ENCODE measurements at places on chromosomes 3 and 15.
A peak's percentile ranks its signal among the peaks of the same experiment; 100 is the strongest.

DNA sequence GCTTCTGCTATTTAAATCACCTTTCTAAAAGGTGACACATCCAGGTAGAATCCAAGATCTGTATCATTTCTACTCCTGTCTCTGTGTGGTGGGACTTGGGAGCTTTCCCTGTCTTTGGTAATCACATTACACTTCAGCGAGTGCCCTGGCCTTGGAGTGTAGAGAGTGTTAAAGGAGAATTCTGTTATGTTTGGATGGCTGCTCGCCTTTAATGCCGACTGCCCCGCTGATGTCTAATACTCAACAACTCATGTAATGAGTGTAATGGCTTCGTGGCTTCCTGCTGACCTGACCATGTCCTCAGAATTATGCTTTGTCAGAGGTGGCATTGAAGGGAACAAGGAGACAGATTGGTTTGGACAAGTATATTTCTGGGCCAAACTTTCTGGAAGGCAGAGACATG is 66.3 kb upstream of the LRTM1 start:
- no peak for DNase-seq

DNA sequence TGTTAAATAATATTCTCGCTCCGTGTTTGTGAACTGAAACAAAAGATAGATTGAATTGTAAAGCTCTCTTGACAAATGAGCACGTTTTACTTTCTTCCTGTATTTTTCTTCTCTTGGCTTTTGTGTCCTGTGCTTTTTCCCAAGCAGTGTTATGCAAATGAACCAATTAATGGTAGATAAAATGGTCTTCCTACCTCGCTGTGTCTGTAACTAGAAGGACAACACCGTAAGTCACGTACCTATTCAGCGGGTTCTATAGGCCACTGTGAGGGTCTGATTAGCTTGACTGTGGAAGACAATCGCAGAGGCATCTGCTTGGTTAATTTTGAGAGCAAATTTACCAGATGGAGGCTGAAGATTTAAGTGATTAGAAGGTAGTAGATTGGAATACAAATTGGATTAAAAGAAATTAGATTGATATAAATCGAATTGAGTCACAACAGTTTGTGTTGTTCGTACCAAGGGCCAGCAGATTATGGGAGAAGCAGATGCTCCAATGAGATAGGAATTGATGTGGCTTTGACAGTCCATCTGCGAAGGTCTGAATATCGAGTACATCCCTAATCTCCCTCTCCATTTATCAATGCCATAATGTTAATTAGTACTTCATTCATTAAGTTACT is 40.2 kb downstream of the ROBO2 start:
- no peak for DNase-seq

- peak; percentile 45 for DNase-seq
Measured at GRCh38 chr15:99474909-99475753, 90.7 kb upstream of the MEF2A start.

DNA sequence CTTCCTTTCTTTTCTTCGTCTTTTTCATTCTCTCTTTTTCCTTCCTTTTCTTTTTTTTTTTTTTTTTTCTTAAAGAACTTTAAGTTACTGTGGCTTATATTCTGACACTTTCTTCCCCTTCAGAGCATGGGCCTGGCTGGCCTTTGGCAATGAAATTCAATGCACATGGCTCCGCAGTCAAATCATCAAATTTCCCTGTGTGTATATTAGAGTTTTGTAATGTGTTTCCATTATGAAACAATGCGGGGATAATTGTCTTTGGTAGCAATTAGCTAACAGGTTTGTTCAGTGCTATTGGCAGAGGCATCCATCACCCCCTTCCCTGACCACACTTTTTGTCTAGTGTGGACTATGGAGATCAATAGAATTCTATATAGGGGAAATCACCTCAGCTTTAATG is 80.5 kb downstream of the CDIN1 start:
- DNase-seq = no peak

DNA sequence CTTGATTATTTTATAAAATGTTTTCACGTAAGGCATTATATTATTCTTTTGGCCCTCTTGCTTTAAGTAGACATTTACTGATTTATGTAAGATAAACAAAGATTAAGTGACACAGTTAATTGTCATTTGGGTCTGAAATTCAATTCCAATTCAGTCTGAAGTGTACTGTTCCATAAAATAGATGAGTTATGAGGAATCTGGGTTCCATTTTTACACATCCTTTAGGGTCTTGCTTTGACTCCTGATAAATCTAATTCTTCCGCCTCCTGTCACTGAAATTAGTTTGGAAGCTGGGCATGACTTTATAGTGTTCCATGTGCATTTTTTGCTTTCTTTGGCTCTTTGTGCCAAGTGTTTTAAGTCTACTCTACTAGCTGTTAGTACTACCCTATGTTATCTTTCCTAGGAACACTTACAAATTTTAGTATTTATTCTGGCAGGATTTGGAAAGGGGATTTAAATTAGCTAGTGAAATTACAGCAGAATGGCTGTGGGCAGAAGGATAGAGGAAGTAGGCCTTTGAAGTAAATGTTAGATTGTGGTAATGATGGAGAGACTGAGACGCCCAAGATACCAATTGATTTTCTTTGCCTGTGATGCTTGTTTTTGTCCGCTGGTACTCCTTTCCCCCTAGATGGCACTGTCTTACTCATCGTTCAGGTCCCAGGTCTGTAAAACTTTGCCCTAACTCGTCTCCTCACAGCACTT is 14.3 kb downstream of the ARL8B start:
- no peak for DNase-seq

DNA sequence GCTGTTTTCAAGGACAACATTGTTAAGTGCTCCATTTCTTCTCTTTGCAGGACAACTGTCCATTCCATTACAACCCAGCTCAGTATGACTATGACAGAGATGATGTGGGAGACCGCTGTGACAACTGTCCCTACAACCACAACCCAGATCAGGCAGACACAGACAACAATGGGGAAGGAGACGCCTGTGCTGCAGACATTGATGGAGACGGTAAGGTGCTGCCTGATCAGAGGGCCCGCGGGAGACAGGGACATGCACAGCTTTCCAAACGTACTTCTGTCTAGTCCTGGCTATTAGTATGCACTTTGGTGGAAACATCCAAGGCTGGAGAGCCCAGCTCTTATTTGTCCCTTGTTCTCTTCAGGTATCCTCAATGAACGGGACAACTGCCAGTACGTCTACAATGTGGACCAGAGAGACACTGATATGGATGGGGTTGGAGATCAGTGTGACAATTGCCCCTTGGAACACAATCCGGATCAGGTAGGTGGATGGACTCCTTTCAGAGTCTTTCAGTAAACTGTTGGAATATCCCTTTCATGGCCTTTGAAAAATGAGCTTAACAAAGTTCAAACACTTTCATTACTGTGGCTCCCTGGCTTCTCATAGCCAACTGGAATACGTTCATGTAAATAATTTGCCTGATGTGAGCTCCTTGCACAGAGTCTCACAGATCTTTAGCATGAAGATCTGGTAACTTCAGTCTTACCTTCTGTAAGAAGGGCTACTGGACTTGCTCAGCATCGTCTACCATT is 10.4 kb downstream of the THBS1 start:
- DNase-seq = no peak

DNA sequence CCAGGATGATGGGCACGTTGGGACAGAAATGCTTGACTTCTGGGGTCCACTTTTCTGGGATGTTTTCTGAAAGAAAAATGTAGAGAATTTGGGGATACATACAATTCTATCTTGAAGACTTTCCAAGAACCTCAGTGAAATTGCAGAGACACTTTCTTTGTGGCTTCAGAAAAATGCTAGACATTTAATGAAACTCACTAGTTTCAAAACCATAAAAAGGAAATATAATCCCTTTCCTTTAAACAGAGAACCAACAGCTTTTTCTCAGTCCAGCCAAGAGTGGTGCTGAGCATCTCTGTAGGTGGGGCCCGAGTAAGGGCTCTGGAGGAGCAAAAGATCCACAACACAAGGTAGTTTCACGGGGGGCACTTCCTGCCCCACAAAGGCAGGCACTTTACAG is 4.4 kb upstream of the GPX1 start:
- DNase-seq = no peak

- no peak for DNase-seq
Measured at GRCh38 chr15:32982001-32982400, 212.5 kb downstream of the FMN1 start.

DNA sequence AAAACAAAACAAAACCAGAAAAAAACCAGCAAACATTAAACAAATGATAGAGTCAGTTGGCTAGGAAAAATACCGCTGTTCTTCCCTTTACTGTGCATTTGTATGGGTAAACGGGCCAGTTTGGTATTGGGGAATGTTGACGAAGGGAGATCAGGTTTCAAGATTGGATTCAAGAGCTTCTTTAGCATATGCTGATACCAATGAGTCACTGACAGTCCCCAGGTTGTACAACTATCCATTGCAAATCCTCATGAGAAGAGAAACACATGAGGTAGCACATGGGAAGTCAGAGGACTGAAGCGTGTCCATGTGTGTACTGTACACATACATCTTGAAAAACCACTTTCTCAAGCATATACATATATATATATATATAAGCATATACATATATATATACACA is 25.6 kb downstream of the TIGIT start:
- no peak for DNase-seq

DNA sequence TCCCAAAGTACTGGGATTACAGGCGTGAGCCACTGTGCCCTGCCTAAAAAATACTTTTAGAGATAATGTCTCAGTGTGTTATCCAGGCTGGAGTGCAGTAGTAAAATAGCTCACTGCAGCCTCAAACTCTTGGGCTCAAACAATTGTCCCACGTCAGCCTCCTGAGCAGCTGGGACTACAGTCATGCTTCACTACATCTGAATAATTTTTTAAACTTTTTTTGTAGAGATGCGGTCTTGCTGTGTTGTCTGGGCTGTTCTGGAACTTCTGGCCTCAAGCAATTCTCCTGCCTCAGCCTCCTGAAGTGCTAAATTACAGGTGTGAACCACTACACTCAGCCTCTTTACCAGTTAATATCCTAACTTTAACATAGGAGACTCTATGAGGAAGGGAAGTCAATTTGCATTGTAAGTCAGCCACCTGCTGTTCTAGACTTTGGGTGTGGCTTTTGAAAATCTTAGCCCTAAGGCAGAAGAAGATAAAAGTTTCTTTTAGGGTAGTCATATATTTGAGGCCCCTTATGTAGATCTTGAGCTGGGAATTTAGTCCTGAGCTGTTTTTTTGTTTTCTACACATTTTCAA is 78.2 kb upstream of the RASGRP1 start:
- DNase-seq = no peak

DNA sequence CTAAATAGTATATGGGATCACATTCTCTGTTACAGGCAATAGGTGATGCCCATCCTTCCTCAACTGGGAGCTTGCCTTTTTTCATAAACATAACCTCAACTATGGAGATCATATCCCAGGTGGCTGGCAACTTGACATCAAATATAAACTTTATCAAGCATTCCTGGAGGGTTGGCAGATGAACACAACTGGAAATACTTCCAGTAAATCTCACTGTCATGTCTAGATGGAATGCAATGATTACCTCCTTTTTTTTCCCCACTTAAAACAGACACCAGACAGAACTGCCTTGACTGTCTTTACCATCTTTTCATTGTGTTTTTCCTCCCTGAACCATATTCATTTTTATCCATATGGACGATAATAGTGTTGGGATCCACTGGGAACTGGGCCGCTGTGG is 43.1 kb upstream of the PFN2 start:
- no peak for DNase-seq

GRCh38 chr15:101410612-101411011 is 78.9 kb downstream of the PCSK6 start:
- DNase-seq = no peak

DNA sequence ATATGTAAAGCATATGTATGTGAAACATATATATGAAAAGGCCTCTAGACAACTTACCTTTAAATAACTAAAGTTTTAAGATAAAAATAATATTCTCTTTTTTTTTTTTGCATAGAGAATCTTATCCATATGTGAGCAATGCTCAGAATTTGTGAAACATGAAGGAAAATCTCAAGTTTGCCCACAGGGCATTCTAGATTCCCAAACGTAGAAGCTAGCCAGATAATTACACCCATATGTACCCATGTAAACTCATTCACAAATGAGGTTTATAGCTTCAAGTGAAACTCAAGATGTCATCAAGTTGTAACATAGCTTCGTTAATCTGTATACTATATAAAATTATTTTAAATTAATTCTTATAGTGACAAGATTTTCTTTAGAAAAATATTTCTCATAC is 537.3 kb upstream of the NR2F2 start:
- no peak for DNase-seq

- no peak for DNase-seq
Measured at GRCh38 chr15:63469190-63469589, 35.2 kb upstream of the USP3 start.

- no peak for DNase-seq
Measured at GRCh38 chr15:45873781-45874180, 239.0 kb downstream of the SQOR start.

DNA sequence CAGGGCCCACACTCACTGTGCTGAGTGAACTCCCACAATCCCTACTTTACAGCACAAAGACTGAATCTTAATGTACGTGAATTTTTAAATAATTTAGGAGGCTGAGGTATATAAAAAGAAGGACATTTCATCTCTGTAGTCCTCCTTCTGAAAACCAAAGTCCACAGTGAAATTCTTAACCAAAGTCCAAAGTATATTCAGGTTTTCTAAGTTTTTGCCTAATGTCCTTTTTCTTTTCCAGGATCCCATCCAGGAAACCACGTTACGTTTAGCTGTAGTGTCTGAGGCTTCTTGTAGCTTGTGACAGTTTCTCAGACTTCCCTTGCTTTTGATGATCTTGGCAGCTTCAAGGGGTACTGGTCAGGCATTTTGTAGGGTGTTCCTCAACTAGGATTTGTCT is 44.5 kb downstream of the SCAP start:
- DNase-seq = no peak

DNA sequence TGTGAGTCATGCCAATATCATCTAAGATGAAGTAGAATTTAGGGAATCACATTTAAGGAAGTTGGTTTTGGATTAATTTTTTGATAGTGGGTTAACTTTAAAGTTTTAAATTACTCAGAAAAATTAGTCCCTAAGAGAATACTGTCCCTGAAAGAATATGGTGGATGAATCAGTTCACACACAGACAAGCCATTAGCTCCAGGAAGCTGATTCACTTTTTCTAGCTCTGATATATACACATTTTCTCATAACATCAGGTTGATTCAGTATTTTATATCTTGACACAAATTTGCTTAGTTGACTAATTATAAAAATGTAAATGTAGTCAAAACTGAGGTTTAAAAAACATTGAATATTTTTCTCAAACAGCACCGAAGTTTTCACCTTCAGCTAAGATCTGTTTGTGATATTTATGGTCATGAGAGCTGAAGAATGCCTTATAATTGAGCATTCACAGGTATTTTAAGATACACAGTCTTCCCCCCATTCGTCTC is 55.1 kb downstream of the MYH15 start:
- no peak for DNase-seq

DNA sequence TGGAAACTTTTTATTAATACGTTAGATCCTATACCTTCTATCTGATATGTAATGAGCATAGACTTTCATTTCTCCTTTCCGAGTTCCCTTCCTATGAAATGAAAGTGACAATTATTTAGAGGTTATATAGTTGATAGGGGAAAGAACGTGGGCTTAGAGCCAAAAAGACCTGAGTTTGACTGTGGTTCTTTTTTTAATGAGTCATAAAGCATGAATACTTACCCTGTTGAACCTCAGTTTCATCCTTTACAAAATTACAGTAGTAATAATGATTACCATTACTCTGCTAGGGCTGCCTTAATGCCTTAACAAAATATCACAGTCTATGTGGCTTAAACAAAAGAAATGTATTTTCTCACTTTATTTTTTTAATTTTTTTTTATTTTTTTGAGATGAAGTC is 75.9 kb downstream of the AGBL1 start:
- no peak for DNase-seq
